ENCODE measurements at places on chromosomes 16 and 17. TPM values are rescaled to one million over a fixed set of nuclear protein-coding genes. Genes with fewer than 3 reads are reported as not detected.

Gene SULT1A3
- 3.8 TPM for total RNA-seq

Gene GNG13
- total RNA-seq: not detected

Gene CCL11
- 0.61 TPM for total RNA-seq

Gene BFAR
- total RNA-seq: 74.1 TPM

Gene PRAC2
- not detected for total RNA-seq

Gene SRCIN1
- not detected for total RNA-seq

Gene PRSS53
- total RNA-seq: 5.5 TPM

Gene GNPTG
- 41.2 TPM for total RNA-seq

Gene IL17C
- total RNA-seq: not detected

Gene SLC6A2
- total RNA-seq: not detected

Gene CENPV
- total RNA-seq: 2.8 TPM

Gene DRC3
- 1.6 TPM for total RNA-seq

Gene TPSD1
- total RNA-seq: not detected

Gene RHBDL1
- 2.9 TPM for total RNA-seq

Gene PERCC1
- not detected for total RNA-seq

Gene GAS2L2
- total RNA-seq: not detected

Gene C16orf86
- total RNA-seq: 12.5 TPM

Gene CES3
- total RNA-seq: 0.16 TPM

Gene HSBP1
- total RNA-seq: 14.9 TPM

Gene PPM1E
- 0.49 TPM for total RNA-seq

Gene CLEC10A
- total RNA-seq: not detected

Gene GID4
- 10.8 TPM for total RNA-seq

Gene FOXN1
- total RNA-seq: not detected

Gene SKA2
- total RNA-seq: 51.1 TPM

Gene SECTM1
- 101 TPM for total RNA-seq

Gene IRX6
- total RNA-seq: 13.3 TPM

Gene HBZ
- not detected for total RNA-seq

Gene COL1A1
- total RNA-seq: 6,239 TPM

Gene KARS1
- total RNA-seq: 104 TPM

Gene HSD17B2
- 1.5 TPM for total RNA-seq

Gene EVPLL
- not detected for total RNA-seq

Gene ZSWIM7
- 14.9 TPM for total RNA-seq
